ENCODE measurements at places on chromosomes 7 and 10.
A peak's percentile ranks its signal among the peaks of the same experiment; 100 is the strongest.

GRCh38 chr7:84941291-84941690 is 245.6 kb downstream of the SEMA3D start:
- no peak for DNase-seq

DNA sequence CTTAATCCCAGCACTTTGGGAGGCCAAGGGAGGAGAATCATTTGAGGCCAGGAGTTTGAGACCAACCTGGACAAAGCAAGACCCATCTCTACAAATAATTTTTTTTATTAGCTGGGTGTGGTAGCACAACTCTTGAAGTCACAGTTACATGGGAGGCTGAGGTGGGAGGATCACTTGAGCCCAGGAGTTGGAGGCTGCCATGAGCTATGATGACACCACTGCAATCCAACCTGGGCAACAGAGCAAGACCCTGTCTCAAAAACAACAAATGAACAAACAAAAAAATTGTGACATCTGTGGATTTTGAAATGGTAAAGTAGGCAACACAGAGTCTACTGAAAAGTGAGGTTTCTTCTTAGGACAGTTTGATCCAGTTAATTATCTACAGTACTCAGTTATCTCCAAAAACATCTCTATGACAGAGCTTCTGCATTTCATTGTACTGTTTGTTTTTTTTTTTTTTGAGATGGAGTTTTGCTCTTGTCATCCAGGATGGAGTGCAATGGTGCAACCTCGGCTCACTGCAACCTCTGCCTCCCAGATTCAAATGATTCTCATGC is 3.3 kb upstream of the ANKRD61 start:
- no peak for DNase-seq

GRCh38 chr7:41889472-41889871 is 186.6 kb upstream of the INHBA start:
- DNase-seq, result no peak

DNA sequence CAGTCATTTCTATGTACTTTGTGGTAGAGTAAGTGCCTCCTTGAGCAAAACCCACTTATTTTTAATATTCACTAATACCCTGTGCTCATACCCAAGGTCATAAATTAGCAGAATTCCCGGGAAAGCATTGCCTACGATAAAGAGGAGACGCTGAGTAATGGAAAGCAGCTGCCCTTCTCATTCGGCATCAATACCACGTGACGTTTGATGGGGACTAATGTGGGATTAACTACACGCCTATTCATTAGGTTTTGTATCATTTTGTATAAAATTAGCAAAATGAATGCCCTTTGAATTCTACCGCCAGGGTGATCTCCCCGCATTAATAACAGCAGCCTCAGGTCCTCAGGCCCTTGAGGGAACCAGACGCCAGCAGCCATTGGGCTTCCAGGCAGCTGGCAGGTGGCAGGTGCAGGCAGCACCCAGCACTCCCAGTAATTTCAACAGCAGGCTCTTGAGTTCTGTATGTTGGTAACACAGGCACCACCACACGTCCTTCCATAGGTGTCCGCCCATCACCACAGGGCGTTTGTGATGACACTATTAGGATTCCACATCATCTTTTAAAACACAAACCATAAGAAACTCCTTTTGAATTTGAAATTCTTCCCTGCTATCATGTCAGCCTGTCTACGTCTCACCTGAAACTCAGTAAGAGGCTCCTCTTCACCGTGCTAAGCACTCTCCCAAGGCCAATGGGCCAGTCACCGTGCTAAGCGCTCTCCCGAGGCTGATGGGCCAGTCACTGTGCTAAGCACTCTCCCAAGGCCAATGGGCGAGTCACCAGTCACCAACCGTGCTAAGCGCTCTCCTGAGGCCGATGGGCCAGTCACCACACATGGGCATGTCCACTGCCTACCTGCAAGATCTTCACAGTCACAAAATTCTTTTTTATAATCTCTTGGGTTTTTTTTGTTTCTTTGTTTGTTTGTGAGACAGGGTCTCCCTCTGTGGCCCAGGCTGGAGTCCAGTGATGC is 509.4 kb downstream of the PTPRN2 start:
- DNase-seq, result no peak

- no peak for DNase-seq
Observed at GRCh38 chr7:44748948-44749731, 493 bp downstream of the ZMIZ2 start.

DNA sequence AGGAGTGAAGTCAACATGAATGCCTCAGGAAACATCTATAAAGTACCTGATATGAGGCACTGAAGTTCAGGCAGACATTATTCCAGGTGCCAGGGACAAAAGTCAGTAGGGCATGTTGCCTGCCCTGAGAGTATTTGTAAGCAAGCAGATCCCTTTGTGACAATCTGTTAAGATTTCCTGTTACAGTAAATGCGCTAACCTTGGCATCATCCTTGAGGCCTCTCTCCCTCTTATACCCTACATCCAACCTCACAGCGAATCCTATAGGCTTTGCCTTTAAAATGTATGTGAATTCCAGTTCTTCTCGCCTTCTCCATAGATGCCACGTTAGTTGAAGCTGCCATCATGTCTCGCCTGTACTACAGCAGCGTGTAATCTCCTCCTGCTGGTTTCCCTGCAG is 165.3 kb downstream of the DNAH11 start:
- no peak for DNase-seq

GRCh38 chr10:60963441-60964256 is 19.7 kb upstream of the RHOBTB1 start:
- no peak for DNase-seq

- no peak for DNase-seq
Observed at GRCh38 chr7:83306502-83306901, 143.8 kb upstream of the PCLO start.

DNA sequence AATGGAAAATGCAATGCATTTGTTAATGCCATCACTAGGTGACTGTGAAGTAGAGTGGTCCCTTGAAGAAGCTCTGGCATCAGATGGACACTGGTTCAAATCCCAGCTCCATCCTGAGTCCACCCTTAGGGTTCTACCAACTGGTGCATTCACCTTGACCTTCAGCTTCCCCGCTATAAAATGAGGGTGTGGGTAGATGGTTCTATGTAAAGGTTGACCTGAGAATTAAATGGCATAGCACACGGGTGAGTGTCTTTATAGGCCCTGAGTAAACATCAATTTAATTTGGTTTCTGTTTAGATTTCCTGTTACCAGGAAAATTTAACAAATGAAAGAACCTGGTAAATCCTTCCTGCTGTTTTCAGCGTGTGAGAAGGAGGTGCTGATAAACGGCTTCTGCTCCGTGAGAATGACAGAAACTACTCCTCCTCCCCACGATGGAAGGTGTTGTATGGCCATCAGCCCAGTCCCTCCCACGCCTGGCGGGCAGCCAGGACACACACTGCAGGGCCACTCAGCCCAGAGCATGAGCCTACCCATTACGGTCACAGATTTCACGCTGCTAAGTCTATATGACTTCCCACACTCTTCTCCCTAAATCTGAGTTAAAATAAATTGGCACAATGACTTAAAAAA is 210.1 kb downstream of the TNS3 start:
- peak; percentile 44 for DNase-seq

- DNase-seq, result no peak
Observed at GRCh38 chr10:129641982-129642381, 174.9 kb downstream of the MGMT start.

GRCh38 chr7:88396295-88396947 is 89.7 kb upstream of the STEAP4 start:
- no peak for DNase-seq

DNA sequence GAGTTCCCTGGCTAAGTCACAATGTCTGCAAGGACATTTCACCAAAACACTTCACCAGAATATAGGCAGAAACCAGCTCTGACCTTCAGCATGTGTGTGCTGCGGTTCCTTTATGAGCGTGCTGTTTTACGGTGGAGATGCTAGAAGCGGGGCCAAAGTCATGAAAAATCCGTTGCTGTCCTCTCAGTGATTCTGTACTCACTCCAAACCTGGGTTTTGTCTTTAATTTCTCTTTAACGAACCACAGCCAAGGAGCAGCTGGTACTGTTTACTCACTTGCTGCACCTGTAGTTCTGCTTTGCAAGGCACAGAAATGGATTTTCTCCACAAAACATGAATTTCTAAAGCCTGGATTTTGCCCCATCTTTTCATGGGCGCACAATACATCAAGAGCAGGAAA is 639.9 kb downstream of the PHTF2 start:
- no peak for DNase-seq

GRCh38 chr7:81036057-81036456 is 117.2 kb upstream of the SEMA3C start:
- DNase-seq, result peak; percentile 23

GRCh38 chr10:97531401-97531986 is 32.8 kb downstream of the UBTD1 start:
- no peak for DNase-seq

DNA sequence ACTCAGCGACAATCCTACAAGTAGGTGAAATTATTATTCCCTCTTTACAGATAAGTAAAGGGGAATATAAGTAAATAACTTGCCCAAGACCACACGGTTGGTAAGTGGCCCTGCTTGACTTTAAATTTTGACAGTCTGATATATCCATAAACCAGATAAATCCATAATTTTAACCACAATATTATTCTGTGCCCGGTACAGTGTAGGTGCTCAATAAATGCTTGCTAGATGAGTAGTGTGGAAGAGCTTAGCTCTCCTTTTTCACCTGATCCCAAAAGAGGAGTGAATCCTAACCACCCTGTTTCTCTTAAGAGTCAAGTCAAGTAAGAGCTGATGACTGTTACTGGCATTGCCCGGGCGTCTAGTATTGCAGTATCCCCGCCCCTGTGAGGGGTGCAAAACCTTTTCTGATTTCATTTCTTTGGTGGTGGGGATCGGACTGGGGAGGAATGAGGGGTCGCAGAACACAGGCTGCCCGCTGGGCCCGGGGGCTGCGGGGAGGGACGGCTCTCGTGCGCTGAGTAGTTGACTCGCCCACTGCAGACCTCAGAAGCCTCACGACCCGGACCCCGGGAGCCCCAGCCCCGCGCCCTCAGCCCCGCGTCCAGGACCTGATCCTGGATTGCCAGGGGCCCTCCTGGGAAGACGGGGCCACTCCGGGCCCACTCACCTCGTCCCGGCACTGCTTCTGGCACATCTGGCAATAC is 490 bp downstream of the KIN start:
- no peak for DNase-seq

- DNase-seq, result no peak
Observed at GRCh38 chr7:134289423-134289822, 27.3 kb downstream of the SLC35B4 start.

- peak; percentile 52 for DNase-seq
Observed at GRCh38 chr7:107922886-107923285, 31.9 kb downstream of the DLD start.

DNA sequence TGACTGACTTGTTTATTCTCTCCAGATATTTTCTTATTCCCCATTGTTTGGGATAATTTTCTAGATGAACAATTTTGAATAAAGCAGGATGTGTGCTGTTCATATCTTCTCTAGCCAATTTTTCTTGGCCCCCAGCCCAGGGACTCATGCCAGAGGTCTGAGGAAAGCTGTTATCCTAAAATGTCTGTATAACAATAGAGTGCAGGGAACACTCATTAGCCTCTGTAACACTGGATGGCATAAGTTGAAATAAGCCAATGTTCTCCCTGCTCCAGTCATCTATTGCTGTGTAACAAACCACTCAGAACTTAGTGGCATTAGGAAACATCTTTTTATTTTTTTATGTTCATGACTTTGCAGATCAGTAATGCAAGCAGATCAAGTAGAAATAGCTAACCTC is 121.7 kb upstream of the TRIM24 start:
- DNase-seq, result peak; percentile 78

GRCh38 chr7:158850545-158851102 is 5.7 kb upstream of the DYNC2I1 start:
- peak; percentile 48 for DNase-seq

GRCh38 chr10:110051487-110051886 is 43.7 kb downstream of the ADD3 start:
- DNase-seq, result no peak

DNA sequence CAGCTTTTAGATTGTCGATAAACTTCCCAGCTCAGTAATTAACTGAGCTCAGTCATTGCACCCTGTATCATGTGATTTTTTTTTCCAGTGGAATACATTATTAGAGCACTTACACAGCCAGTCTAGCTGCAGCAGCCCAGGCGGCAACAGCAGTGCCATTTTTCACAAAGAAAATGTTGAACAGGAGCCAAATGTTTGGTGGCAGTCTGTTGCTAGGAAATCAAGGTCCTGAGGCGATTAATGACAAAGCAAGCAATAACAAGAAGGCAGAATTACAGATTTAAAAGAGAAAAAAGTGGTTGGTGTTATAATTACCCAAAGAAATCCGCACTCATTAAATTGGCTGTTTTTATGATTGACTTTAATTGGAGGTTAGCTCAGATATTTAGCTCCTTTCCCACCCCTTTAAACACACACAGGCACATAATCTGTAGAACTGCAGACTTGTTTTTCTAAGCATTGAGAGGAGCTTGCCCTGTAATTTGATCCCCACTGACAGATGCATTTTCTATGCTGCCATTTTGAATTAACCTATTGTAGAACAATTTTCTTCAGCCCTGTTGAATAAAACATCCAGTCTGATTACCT is 267.4 kb downstream of the ADK start:
- peak; percentile 67 for DNase-seq

- no peak for DNase-seq
Observed at GRCh38 chr10:60717852-60718251, 60.4 kb upstream of the CDK1 start.

GRCh38 chr7:132255898-132256297 is 320.4 kb downstream of the PLXNA4 start:
- DNase-seq, result peak; percentile 17

GRCh38 chr7:1851721-1852516 is 181.8 kb downstream of the ELFN1 start:
- no peak for DNase-seq

- no peak for DNase-seq
Observed at GRCh38 chr10:97782455-97783228, 10.8 kb upstream of the SFRP5 start.

GRCh38 chr10:100642295-100642994 is 102.9 kb upstream of the PAX2 start:
- DNase-seq, result no peak

- peak; percentile 46 for DNase-seq
Observed at GRCh38 chr10:27252267-27253000, 11.8 kb upstream of the ACBD5 start.

- no peak for DNase-seq
Observed at GRCh38 chr7:39488467-39489393, 77.5 kb upstream of the YAE1 start.

DNA sequence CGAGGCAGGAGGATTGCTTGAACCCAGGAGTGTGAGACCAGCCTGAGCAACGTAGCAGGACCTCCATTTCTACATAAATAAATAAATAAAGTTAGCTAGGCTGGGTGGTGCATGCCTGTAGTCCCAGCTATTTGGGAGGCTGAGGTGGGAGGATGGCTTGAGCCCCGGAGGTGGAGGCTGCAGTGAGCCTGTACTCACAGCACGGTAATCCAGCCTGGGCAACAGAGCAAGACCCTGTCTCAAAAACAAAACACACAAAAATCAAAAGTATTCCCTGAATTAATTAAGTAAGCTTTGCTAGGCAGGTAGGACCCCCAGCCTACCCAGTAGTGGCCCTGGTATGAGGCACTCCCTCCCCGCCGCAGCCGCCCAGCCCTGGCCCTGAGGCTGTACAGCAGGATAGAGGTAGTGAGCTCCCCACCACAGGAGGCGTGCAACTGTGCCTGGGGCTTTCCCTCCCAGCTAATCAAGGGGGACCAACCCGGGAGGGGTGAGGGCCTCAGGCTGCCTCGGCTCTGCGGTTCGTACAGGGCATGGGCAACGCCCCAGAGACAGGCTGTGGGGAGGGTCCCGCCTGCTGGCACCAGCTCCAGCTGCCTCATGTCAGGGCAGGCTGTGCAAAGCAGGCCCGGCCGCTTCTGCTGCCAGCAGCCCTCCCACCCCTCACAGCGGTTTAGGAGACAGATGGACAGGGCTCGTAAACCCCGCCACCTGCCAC is 1.0 kb upstream of the CYP2W1 start:
- peak; percentile 62 for DNase-seq
